ENCODE measurements at places on chromosomes 2 and 18. TPM values are rescaled to one million over a fixed set of nuclear protein-coding genes. Genes with fewer than 3 reads are reported as not detected.

- no peak for DNase-seq
- H3K27me3 ChIP-seq = no peaks in the 10 kb centered on the region
- no peak overlapping the region for H3K4me3 ChIP-seq
- no peaks in the 10 kb centered on the region for H3K36me3 ChIP-seq
- H3K27ac ChIP-seq = no peak overlapping the region
Measured at GRCh38 chr2:9982248-9982647, 30.8 kb downstream of the GRHL1 start.

Gene MC2R
- not detected for polyA plus RNA-seq

GRCh38 chr2:232569541-232569940 lies 19.1 kb downstream of the EIF4E2 start:
- peaks cover 100% of the 10 kb centered on the region for H3K36me3 ChIP-seq
- H3K27ac ChIP-seq = no peak overlapping the region
- H3K27me3 ChIP-seq = no peaks in the 10 kb centered on the region
- no peaks in the 10 kb centered on the region for H3K4me1 ChIP-seq
- H3K4me3 ChIP-seq = no peak overlapping the region

Gene TUBB8B
- polyA plus RNA-seq = not detected

DNA sequence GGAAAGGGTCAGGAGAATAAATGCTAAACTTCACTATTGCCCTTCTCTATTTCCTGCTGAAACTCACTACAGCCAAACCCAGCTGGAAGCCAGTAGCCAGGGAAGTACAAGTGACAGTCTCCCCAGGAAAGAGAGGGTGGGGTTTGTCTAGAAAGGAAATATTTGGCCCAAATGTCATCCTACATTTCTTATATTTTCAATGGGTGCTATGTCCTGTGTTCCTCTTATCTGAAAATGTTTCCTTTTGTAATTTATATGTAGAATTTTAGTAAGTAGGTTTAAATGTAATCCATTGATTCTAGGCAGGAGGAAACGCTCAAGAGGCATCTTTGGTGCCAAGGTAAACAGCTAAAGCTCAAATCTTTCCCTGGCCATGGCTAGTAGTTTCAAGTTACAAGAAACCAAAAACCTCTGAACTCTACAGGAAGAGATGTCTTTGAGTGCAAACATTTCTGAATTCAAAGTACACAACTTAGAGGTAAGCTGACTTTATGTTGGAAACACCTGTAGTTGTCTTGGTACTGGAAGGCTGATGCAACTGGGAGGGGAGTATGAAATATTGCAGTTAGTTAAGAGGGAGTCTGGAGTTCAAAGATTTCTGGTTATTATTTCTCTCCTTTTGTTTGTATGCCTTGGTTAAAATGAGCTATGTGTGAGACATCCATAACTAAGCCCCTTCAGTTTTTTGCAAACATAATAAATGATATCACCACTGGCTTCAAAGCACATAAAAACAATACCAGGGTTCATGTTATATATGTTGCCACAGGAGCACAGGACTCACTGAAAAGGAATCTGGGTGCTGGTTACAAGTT lies 356.1 kb upstream of the ZC3H15 start:
- no peaks in the 10 kb centered on the region for H3K27me3 ChIP-seq
- H3K27ac ChIP-seq = no peak overlapping the region
- DNase-seq = no peak
- H3K4me1 ChIP-seq = no peaks in the 10 kb centered on the region
- H3K36me3 ChIP-seq = no peaks in the 10 kb centered on the region
- no peak overlapping the region for H3K4me3 ChIP-seq
